ENCODE measurements at places on chromosomes 6 and 20.

GRCh38 chr20:19830211-19830785 lies 72.2 kb downstream of the RIN2 start:
- DNase-seq = no peak

GRCh38 chr6:156954191-156954590 lies 177.0 kb downstream of the ARID1B start:
- no peak for DNase-seq

DNA sequence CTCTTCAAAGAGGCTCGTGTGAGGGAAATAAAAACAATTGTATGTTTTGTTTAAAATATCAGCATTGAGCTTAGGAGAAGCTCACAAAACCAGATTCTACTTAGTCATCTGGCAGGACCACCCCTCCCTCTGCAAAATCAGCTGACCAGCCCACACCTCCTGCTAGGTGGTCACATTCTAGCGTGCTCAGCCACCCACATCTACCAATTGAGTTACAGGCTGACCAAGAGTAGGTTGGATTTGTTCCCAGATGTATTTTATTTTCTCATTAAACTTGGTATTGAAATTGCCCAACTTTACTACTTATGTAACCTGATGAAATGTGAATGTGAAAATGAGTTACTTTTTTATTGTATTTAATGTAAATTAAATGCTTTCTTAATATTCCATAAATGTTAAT lies 56.2 kb downstream of the SLC22A2 start:
- no peak for DNase-seq

- no peak for DNase-seq
Measured at GRCh38 chr20:46188866-46189541, 70.9 kb downstream of the CD40 start.

DNA sequence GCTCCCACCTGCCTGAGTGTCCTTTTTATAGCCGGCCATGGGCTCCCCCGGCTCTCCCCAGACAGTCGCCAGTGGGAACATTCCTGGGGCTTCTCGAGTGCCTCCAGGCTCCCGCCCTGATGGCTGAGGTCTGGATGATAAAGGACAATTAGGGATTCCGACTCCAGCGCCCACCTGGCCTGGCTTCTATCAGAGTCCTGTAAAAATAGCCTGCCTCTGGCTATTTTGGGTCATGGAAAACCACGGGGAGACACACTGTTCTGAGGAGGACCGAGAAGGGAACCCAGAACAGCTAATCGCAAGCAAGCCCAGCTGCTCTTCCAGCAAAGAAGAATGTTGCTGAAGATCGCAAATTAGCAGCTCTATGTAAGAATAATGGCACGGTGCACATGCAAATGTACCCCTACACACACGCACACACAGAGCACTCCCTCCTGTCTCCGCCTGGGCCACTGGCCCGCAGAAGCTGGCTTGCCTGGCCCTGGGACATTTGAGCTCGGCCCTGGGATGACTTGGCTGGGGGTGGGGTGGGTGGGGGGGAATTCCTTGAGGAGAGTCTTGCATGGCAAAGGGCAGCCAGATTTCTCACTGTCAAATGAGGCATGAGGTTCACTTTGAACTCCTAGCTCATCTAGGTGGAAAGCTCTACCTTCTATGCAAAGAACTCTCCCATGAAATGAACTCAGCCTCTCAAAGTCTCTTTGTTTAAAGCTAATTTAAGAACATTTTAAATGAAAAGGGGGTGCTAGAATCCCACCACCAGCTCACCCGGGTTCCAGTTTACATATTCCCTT lies 55.3 kb downstream of the CTCFL start:
- DNase-seq = no peak

DNA sequence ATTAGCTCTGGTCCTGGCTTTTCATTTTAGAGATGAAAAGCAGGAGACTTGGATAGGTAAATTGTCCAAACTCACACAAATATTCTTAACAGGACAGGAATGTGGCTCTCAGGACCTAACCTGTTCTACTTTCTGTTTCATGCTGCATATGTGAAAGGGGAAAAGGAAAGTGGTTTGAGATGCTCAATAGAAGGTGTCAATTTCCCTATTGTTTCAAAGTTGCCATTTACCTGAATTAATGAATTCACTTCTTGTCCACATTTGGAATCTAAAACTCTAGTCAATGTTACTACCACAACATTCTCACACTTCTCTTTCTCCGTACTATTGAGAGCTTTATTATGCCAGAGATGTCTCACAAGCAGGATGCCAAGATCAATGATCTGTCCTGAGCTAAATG lies 4.8 kb upstream of the EFHC1 start:
- DNase-seq = no peak

DNA sequence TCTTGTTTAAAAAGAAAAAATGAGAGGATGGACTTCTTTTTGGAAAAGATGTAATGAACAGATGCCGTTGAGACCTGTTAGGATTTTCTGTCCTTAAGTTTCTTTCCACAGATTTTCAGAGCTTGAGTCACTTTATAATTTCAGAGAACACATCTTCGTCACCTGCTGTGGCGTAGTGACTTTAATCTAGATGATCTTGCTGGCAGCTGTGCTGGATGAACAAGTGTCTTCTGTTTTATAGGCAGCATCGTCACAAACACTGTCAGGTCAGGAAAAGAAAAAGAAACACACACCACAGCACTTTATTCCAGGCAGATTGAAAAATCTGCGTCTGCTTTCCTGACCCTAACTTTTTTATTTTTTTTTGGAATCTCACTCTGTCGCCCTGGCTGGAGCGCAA lies 35.7 kb upstream of the GCNT2 start:
- DNase-seq = no peak

GRCh38 chr20:10469056-10469455 lies 34.0 kb downstream of the SLX4IP start:
- DNase-seq = no peak

DNA sequence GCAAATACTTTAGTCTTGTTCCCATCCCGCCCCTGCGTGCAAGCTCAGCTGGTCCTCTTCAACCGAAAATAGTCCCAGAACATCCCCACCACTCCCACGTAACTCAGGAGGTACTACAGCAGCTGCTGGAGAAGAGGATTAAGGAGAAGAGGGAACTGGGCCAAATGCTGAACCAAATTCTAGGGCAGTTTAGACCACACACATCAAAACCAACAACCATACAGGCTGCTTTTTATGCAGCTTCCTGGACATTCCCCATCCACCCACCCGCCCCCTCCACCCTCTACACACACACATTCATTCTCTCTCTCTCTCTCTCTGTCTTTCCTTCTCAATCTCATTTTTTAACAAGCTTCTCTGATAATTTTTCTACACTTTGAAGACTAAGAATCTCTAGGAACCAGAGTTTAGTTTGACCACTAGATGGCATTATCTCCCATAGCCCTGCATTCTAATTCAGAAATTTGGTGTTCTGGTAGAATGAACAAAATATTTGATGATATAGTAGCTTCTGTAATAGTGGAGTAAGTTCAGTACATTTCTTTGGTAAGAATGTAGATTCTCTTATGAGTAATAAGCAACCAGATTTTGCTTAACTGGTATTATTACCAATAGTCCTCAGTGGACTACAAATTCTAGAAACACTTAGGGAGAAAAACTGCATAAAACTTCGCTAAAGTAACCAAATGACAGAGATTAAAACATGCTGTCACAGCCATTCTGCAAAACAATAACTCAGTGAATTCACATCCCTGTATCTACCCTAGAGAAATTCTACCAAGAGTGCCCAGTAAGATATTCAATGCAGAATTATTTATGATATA lies 52.1 kb upstream of the BEND6 start:
- peak; percentile 30 for DNase-seq

DNA sequence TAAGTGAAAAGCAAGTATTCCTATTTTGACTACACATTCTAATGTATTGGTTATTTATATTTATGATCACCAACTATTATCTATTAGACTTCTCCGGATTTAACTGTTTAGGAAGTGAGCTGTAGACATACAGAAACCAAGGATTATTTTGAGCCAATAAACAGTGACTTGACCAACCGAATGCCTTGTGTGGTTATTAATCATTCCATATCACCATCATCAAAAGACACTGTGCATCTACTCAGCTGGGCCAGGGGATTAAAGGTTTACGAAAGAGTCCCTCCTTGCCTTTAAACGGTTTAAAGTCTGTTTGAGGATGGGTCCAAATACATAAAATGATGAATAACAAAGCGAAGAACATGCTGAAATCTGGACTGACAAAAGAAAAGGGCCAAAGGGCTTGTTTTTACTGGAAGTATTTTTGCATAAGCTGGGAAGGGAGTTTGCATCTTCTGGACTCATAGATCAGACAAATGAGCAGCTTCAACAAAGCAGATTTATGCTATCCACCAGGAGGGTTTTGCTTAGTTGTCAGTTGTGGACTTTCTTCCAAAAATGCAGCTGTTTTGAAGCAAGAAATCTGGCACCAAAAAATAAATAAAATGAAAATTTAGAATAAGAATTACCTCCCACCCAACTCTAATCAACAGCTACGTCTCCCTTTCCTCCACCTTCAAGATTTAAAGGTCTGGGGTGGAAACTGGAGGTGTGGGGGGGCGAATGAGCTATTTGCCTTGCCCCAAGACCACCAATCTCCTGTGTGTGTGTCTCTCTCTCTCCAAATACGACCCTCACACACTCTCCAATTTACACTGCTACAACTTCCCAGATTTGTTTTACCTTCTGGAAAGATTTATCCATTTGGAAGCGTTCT lies 33.6 kb upstream of the ID4 start:
- peak; percentile 34 for DNase-seq

GRCh38 chr6:141764388-141764787 lies 368.3 kb upstream of the GJE1 start:
- DNase-seq = no peak

DNA sequence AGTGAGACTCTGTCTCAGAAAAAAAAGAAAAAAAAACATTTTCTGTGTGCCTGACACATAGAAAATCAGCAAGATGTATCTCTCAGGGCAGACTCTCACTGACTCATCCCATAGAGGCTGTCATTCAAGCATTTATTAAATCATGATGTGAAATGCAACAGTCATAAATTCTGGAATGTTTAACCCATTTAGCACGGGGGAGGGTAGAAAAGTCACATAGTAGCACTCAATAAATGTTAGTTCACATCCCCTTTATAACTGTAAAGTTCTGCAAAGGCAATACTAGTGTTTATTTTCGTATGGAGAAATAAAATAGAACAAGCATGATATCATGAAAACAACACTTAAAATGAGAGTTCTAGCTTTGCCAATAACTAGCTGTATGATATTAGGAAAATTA lies 15.5 kb upstream of the CARMIL1 start:
- DNase-seq = no peak

DNA sequence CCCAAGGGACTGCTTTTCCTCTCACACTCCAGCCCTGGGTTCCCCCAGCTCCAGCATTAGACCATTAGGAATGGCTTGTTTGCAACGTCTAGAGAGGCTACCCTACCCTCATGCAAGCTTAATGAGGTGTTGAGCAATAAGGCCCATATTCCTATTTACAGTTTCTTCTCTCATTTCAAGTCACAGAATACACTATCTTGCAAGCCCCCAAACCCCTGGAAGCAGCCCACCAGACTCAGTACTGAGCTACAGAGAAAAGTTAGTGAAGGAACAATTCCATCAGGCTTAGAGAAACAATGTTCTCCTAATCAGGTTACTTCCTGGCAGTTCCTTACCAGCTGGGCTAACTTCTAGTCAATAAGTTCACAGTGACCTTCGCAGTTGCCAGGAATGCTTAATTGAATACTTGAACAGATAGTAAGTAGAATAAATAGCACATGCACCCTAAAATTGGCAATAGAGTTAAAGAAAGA lies 606.5 kb upstream of the NOX3 start:
- DNase-seq = no peak

DNA sequence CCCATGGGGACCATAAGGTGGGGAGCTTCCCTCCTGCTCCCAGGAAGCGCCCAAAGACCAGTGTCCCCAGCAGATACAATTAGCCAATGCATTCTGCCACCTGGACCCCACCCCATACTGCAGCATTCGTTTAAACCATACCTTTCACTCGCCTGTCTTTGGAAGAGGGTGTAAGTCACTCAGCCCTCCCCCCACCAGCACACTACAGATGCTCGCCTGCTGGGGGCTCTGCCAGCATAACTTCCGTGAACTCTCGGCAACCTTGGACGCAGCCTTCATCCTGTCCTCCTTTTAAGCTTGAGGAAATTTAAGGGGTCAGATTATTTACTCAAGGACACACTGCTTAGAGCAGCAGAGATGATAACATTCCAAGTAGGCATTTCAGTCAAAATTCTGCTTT lies 94.4 kb upstream of the NAA20 start:
- DNase-seq = no peak

DNA sequence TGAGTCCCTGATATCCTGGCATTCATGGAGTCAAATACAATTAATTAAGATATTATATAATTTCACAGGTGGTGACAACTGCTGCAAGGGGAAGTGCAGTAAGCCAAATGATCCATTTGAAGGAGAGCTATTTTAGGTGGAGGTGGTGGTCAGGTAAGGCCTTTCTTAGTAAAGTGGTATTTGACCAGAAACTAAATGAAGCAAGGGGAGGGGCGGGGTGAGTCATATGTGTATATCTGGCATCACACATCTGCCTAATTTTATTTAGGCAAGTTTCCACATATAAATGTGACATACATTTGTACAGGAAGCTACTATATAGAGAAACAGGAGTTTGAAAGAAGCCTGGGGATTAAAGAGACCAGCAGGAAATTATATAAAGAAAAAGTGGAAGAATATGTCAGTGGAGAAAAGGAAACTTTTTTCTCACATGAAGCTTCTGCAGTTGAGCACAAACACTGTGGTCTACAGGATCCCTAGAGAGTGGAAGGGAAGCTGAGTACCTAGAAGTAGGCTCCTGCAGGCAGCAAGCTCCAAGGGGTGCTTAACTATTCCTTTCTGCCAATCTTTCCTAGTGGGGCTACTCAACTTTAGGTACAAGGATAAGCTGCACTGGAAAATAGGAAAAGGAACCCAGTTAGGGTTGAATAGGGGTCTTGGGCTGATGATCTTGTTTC lies 99.6 kb downstream of the OGFRL1 start:
- no peak for DNase-seq

- DNase-seq = peak; percentile 70
Measured at GRCh38 chr20:62342910-62343309, 24.2 kb downstream of the LAMA5 start.

GRCh38 chr20:17768271-17768670 lies 68.5 kb downstream of the BANF2 start:
- DNase-seq = no peak

- no peak for DNase-seq
Measured at GRCh38 chr20:50221501-50222308, 31.1 kb downstream of the CEBPB start.

GRCh38 chr6:159103396-159104162 lies 58.8 kb upstream of the TAGAP start:
- DNase-seq = no peak

- DNase-seq = no peak
Measured at GRCh38 chr6:110635096-110635495, 158.7 kb upstream of the SLC22A16 start.

- no peak for DNase-seq
Measured at GRCh38 chr6:87115402-87116135, 20.7 kb upstream of the CGA start.
